ENCODE measurements at places on chromosomes 3 and 15.

DNA sequence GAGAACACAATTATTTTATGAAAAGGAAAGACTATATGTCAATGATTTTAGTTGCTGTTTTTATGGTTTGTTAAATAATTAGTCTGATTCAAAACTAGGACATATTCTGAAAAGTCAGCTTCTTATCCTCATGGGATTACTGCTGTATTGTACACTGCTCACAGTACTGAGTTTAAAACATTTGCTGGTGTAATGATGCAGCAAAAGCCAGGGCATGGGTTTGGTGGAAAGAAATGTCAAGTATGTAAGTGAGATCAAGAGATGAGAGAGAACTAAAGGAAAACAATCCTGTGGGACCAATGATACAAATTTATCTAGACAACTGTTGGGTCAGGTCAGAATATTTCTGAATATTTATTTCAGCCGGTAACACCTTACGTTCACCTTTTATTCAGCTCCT is 210.1 kb upstream of the ARHGEF26 start:
- no peak for DNase-seq

DNA sequence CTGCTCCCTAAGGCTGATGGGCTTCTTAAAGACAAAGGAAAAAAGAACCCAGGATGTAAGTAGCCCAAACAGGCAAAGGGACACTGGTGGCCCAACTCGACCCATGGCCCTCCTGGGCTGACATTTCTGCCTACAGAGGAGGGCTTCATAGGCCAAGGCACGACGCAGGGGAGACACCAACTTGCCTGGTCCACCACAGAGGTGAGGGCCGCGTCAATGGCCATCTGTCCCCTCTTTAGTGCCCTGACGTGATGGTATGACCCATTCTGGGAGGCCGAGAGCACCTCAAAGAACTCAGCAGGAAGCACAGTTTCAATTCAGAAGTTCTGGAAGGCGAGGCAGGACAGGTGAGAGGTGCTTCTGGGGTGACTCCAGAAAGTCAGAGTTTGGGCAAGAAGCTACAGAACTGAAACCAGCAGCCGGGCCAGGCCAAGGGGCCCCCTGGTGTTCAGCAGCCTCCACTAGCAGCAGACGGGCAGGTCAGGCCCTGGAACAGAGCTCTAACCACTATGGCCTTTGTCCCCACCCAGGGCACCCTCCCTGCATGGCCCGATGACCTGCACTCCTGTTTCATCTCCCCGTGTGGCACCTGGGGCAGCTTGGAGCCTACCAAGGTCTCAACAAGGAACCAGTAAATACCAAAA is 45.1 kb downstream of the HMCES start:
- DNase-seq: no peak

GRCh38 chr15:59256482-59256881 is 49.8 kb downstream of the LDHAL6B start:
- no peak for DNase-seq

DNA sequence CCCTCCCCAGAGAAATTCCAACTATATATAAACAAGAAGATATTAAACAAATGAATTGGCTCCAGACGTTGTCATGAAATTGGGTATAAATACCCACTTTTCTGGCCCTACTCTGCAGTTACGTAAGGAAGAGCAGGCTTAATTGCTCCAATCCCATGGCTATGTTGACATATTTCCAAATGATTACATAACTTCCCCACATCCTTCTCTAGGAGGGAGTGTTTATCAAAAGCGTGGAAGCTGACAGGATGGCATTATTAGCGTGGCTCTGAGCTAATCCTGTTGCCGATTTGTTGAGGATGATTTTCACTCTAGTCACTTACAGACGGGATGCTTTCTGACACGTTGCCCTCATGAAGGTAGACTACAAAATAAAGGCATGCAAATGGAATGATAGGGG is 347.5 kb upstream of the TMCO5A start:
- DNase-seq: peak; percentile 12

DNA sequence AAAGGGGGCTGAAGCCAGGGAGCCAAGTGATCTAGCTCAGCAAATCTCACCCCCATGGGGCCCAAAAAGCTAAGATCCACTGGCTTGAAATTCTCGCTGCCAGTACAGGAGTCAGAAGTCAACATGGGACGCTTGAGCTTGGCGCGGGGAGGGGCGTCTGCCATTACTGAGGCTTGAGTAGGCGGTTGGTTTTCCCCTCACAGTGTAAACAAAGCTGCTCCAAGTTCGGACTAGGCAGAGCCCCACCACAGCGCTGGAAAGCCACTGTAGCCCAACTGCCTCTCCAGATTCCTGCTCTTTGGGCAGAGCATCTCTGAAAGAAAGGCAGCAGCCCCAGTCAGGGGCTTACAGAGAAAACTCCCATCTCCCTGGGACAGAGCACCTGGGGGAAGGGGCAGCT is 8.1 kb upstream of the SLC25A36 start:
- DNase-seq: no peak

DNA sequence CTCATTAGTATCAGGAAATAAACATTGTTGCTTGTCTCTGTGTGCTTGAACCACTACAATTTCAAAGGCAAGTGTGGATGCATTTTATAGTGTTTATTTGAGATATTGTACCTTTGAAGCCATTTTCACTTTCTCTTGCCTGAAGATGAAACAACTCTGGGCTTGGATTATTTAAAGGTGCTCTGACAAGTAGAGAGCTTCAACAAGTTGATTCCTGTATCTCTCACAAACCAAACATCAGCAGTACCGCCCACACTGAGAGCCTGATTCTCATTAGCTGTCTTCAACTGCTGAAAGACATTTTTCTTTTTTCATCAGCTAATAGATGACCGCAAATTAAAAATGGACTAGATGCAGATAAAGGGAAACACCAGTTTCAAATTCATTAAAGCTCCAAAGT is 806 bp upstream of the CERS3 start:
- DNase-seq: no peak

DNA sequence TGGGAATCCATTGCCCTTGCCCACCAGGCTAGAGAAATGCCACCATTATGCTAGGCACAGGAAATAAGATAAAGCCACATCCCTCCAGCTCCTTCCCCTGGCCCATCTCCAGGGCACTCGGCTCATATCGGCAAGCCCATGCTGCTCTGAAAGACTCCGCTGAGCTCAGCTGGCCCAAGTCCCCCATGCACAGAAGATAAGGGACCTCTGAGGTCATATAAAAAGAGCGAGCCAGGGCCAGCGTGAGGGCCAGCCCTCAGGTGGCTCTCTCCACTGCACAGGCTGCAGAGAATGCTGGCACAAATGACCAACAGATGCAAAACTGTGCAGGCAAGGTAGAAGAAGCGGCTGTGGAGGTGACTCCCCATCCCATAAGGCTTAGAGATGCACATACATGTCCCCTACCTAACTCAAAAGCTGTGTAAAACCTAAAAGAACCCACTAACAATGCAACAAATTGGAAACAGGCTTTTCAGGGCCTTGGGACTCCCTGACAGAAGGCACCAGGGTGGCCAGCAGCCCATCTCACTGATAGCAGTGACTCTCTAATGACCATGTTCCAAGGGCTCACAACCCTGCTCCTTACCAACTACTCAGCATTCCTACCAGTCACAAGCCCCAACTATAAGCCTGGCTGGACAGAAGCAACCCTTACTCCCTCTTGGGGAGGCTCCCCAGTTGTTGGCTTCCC is 3.0 kb downstream of the RAB6B start:
- no peak for DNase-seq

DNA sequence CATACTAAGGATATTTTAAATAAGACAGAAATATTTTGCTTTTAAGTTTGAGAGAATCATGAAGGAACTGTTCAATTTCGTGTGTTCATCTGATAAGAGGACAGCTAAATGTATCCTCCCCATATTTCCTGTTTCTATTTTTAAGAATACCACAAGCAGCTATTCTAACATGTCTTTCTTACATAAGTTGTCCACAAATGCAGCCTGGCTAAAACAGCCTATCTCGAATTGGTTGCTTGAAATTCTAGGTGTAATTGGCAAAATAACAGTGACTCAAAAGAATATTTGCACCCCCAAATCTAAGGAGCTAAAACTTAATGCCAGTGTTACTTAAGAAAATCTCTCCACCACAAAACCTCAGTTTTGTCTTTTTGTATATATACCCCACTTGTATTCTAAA is 35.0 kb downstream of the BTLA start:
- DNase-seq: peak; percentile 21

Measured in mesenchymal stem cell (in vitro differentiated cells and primary cell).